ENCODE measurements at places on chromosomes 4 and X.

- no peak for DNase-seq
Measured at GRCh38 chrX:70336767-70337166, 46.9 kb downstream of the KIF4A start.

DNA sequence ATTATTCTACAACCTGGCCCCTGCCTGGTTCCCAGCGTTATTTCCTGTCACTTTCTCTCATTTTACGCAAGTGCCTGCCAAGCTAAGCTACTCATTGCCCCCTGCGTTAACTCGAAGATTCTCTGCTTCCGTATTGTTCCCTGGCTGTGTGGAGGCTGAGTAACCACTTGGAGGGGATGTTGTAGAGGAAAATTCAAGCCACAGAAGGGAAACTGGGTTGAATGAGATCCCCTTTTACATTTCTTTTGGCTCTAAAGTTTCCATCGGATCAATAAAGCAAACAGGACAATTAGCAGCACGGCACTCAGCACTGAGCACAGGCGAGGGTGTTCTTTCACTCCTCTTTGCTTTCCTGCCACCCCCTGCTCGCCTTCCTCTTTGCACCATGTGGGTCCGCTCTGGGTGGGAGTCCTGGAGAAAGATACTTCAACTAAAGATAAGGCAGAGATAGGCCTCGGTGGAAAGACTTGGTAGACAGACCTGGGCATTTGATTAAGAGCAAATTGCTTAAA lies 4.2 kb upstream of the TMSB4X start:
- DNase-seq, result peak; percentile 51

- no peak for DNase-seq
Measured at GRCh38 chr4:73721909-73722308, 18.5 kb upstream of the CXCL8 start.

- no peak for DNase-seq
Measured at GRCh38 chr4:89419111-89419695, 111.6 kb upstream of the GPRIN3 start.

- no peak for DNase-seq
Measured at GRCh38 chr4:91325495-91325894, 978.3 kb upstream of the GRID2 start.

GRCh38 chr4:152156442-152156841 lies 379.4 kb downstream of the FBXW7 start:
- no peak for DNase-seq

- no peak for DNase-seq
Measured at GRCh38 chr4:114284629-114285028, 305.2 kb upstream of the ARSJ start.

GRCh38 chrX:110159235-110159634 lies 156.3 kb downstream of the TMEM164 start:
- no peak for DNase-seq

- no peak for DNase-seq
Measured at GRCh38 chr4:112113864-112114263, 31.4 kb upstream of the FAM241A start.

DNA sequence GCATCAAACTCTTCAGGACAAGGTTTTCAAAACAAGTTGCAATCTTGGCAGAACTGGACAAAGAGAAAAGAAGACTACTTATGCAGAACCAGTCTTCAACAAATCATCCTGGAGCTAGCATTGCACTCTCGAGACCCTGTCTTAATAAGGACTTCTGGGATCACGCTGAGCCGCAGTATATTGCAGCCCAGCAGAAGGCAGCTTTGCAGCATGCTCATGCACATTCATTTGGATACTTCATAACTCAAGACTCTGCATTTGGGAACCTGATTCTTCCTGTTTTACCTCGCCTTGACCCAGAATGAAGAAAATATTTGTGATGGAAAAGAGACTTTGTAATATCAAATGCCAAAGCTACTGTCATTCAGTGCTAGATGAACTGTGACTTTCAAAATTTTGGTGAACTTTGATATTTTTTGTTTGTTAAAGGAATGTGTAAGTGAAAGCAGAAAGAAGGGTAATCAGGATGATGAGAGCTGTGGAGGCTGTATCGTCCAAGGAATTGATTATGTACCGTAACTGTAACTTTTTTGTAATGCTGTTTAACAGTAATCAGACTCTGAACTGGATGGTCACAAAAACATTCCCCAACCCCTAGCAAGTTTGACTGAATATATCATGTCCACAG lies 27.2 kb downstream of the HSPA4L start:
- no peak for DNase-seq

- no peak for DNase-seq
Measured at GRCh38 chr4:37760840-37761239, 65.6 kb upstream of the PGM2 start.

GRCh38 chrX:129762448-129762847 lies 17.3 kb upstream of the SASH3 start:
- DNase-seq, result no peak

- DNase-seq, result no peak
Measured at GRCh38 chr4:112819729-112820128, 182.8 kb downstream of the LARP7 start.

DNA sequence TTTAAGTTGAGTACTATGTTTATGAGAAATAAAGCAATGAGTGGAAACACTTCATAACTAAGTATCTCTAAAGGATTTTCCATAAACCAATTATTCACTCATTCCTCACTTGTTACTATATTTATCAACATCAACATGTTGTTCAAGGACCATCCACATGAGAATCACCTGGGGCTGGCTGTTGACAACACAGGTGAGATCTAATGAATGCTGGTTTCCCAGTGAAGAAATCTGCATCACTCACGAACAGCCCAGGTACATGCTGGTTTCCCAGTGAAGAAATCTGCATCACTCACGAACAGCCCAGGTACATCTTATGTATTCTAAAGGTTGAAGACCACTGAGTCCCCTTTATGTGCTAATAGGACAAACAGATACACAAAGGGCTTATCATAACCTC lies 32.5 kb downstream of the TSPAN5 start:
- DNase-seq, result no peak

- no peak for DNase-seq
Measured at GRCh38 chr4:169618286-169618685, 2.1 kb upstream of the CLCN3 start.

DNA sequence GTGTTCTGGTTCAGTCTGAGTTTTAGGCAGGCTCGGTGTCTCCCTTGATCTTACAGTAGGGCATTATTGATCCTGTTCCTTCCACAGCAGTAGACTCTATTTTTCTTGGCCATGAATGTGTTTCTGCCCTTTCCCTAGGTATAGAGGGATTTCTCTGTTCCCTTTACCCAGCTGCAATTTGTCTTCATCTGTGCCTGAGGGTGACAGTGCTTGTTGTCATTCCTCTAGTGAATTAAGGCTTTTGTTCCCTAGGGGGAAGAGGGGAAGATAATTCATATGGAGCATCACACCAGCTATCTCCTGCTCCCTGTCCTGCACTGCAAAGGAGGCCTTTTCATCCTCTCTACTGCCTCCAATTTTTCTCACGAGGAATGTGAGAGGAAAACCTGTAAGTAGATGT lies 39.7 kb upstream of the CXorf51A start:
- DNase-seq, result no peak

DNA sequence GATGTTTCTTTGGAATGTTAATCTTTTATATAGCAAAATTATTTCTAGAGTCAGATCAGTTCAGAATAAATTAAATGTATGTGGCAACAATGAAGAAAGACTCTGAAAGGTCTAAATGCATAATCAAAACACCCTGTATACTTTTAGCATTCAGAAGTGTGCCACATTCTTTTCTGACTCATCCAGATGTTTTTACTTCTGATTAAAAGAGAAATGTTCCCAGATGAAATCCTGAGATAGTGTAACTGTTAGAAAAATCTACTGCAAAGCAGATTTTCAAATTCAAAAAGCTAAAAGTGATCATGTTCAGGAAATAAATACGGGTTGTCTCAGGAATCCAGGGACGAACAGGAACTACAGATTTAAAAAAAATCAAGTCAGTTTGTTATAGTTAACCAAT lies 241.4 kb downstream of the GRIA3 start:
- no peak for DNase-seq

- no peak for DNase-seq
Measured at GRCh38 chrX:45697591-45697990, 496.9 kb upstream of the DIPK2B start.

DNA sequence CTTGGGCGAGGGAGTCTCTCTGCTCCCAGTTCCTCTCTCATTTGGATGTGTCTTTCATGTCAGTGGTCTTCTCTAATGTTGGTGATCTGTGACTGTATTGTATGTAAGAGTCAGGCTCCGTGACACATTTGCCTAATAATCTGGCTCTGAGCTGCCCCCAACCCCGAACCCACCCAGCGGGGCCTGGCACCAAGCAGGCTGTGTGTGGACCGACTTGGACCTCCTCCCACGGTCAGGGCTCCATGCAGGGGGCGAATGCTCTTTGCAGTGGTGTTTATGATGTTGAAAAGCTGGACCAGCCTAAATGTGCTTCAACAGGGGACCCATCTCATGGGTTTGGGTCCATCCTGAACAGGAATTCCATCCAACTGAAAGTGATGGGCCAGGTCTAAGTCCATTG lies 47.0 kb upstream of the ADRA2C start:
- DNase-seq, result no peak

DNA sequence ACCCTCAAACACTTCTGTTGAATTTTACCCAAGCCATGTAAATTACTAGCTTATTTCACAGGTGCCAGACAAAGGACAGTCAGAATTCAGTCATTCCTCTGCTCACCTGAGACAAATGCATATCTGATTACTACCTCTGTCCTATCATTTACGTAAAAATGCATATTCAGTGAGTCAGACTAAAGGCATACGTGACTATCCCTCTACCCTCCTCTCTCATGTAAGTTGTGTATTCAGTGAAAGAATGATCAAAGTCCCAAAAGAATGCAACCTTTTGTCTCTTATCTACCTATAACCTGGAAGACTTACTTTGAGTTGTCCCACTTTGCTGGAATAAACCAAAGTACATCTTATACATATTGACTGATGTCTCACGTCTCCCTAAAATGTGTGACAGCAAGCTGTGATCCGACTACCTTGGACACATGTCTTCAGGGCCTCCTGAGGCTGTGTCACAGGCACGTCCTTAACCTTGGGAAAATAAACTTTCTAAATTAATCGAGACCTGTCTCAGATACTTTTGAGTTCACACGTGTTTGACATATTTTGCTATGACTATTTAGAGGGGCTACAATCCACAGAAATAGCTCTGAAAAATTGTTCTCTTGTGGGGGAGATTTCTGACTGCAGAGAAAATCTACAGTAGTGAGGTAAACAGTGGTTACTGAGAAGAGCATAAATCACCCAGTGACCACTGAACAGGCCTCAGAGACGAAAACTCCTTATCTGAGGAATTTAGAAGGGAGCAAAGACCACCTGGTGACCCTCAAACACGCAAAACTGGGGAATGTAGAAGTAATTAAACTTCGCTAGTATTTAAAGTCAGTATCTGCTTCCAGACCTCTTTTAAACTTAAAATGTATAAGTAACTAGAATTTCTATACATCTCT lies 1575.8 kb downstream of the STIM2 start:
- DNase-seq, result no peak

GRCh38 chr4:72489267-72489666 lies 79.8 kb downstream of the ADAMTS3 start:
- no peak for DNase-seq

DNA sequence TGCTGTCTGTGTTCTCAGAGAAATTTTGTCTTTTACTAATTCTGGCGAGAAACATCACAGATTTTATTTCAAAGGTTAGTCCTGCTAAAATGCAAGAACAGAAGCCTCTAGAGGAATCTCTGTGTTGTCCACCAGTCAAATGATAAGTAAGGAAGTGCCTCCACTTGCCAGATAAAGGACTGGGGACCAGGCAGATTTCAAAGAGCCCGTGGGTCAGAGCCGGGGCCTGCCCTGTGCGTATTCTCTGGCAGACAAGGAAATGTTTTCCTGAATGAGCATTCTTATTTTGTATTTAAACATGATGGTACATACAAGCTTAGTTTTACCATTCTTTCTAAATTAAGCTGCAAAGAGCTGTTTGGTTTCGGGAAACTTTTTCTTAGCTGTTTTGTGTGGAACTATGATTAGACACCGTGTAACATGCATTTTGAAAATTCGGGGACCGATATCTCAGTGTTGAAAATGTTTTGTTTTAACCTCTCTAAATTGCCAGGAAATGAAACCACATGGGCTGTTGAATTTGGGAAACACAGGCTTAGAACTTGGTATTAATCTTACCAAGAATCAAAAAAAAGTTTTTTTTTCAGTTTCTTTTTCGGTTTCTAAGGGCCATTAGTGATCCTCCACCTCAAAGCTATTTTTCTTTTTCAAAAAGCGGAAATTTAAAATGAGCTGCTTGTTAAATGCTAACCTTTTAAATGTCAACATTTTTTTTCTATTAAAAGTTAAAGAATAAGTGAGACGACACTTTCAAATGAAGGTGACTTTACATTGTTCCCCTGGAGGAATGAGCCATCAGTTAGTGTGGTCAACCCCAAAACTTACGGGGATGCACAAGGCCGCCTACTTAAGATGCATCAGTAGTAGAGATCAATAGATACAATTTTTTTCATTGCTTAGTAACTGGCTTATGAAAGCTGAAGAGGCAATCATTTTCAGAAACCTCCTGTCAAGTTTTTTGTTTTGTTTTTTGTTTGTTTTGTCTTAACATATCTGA lies 89.6 kb upstream of the MTM1 start:
- DNase-seq, result peak; percentile 43

DNA sequence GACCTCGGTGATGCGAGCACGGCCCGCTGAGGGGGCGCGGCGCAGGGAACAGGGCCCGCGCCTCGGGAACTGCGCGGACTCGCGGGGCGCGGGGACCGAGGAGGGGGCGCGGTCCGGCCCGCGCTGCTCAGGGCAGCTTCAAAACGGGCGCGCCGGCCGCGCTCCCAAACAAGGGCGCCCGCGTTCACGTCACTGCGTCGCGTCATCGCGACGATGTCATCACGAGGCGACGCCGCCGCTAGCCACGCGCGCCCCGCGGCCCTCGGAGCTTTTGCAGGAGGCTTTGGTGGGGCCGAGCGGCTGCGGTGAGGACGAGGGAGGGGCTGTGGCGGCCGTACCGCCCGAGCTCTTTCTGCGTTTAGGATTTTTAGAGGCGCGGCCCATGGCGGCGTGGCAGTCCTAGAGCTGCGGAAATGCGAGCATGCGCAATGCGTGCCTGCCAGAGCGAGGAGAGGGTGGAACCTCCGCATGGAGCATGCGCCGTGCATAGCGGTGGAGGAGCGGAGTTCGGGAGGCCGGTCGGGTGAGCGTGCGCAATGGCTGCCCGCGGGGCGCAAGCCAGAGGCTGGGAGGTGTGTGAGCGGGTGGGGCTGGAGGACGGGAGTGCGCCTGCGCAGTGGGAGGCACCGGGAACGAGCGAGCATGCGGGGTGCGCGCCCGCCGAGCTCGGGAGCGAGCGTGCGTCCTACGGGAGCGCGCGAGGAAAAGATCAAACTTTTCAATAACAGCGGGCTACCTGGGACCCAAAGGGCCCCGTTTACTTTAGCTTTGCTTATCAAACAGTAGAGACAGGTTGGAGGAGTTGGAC lies at the start of gene PPP2R3B:
PPP2R3B (minus strand) TSS at position 140 of the 808 bp plus-strand sequence. CDS start 216 bp downstream, outside the sequence.
- DNase-seq, result peak; percentile 99

- DNase-seq, result no peak
Measured at GRCh38 chr4:147753047-147753446, 21.2 kb downstream of the ARHGAP10 start.

DNA sequence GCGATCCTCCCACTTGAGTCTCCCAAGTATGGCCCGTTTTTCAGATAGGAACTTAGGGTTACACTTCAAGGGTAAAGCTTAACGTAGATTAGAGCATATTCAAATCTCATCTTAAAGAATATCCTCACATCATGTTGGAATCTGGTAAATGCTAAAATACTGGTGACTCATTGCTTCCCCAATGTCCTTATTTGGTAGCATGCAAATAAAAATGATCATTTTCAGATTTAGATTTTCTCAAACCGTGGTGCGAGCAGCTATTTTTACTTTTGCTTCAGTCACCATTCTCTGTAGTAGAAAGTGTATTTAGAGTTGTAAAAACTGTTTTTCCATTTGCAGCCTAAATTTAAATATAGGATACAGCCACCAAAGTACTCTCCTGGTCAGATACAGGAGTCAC lies 101.5 kb upstream of the MAML3 start:
- DNase-seq, result no peak
